ENCODE measurements at places on chromosomes 4 and X.

- no peak for DNase-seq
These were observed 473.7 kb downstream of the GBA3 start for GRCh38 chr4:23166407-23166806.

- DNase-seq = no peak
These were observed 301.8 kb downstream of the HNRNPD start for GRCh38 chr4:82071951-82072350.

DNA sequence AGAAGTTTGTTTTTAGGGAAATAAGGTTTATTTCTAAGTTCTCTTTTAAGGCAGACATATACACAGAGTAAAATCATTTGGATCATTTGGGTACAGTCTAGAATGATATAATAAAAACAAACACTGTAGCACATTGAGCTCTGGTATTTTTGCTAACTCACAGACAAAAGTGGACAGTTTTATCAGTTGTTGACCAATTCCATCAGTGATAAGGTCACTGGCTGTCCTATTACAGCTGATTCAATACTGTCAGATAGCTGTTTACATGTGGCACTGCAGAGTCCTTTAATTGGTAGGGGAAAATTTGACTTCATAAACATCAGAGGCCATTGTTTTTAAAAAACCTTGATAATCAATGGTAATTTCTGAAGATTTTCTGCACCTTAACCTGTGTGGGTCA lies 3.5 kb downstream of the IBSP start:
- DNase-seq = no peak

GRCh38 chrX:73766431-73766795 lies 203.4 kb downstream of the CHIC1 start:
- no peak for DNase-seq

- DNase-seq = no peak
These were observed 94.5 kb upstream of the RASGEF1B start for GRCh38 chr4:81566161-81566591.

Measured in stimulated activated CD8-positive, alpha-beta memory T cell treated with anti-CD3 and anti-CD28 coated beads, Interleukin-7, amount 100 ng/mL, for 4 hours (primary cell).